ENCODE measurements at places on chromosomes 2 and 18. TPM values are rescaled to one million over a fixed set of nuclear protein-coding genes. Genes with fewer than 3 reads are reported as not detected.

DNA sequence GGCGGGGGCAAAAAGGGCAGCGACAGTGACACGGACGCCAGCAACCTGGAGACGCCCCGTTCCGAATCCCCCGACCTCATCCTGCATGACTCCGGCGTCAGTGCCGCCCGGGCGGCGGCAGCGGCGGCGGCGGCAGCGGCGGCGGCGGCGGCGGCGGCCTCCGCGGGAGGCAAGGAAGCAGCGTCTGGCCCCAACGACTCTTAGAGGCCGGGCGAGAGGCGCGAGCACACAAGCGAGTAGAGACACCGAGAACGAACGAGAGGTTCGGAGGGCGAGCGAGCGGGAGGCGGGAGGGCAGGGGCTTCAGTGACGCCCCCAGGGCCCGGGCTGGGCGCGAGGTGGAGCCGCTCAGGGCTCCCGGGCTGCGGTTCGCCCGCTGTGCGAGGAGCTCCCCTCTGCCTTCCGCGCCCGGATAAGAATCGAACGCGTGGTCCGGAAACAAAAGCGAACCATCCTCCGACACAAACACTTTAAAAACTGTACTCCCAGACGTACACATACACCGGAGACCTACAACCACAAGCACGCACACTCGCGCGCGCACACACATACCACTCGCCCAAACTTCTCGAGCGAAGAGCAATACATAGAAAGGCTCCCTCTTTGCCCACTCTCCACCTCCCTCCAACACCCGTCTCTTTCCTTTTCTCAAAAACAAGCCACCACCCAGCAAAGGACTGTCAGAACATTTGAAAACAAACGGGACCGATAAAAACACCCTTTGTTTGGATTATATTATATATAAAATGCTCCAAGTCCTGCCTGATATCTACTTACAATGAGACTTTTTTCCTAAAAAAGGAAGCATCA, 2.8 kb downstream of the SP9 start:
- no peak for DNase-seq

DNA sequence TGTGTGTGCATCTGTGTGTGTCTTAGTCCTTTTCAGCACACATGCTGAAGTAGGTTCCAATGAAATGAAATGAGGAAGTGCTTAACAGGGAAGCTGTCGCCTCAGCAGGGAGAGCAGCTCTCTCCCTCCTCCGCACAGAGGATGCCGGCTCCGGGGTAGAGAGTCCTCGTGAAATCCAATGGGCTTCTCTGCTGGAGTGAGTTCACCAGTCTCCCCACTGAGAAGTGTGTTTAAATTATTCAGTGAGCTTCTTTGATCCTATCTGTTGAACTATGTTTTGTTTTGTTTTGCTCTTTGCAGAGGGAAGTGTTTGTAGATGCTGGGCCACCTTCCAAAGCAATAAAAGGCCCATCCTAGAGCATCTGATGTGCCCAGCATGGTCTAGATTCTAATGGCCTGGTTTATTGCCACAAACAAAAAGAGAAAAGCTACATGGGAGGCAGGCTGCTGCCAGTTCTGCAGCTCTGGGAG, 6.7 kb downstream of the PPP1R7 start:
- peak; percentile 84 for DNase-seq

GRCh38 chr2:113791697-113792590, 35.5 kb upstream of the SLC35F5 start:
- no peak for DNase-seq

- no peak for DNase-seq
Measured at GRCh38 chr18:49135877-49136276, 185.1 kb upstream of the SMAD7 start.

GRCh38 chr18:55552526-55553189, 35.3 kb downstream of the TCF4 start:
- no peak for DNase-seq

- no peak for DNase-seq
Measured at GRCh38 chr18:2901423-2901985, 54.7 kb downstream of the EMILIN2 start.

DNA sequence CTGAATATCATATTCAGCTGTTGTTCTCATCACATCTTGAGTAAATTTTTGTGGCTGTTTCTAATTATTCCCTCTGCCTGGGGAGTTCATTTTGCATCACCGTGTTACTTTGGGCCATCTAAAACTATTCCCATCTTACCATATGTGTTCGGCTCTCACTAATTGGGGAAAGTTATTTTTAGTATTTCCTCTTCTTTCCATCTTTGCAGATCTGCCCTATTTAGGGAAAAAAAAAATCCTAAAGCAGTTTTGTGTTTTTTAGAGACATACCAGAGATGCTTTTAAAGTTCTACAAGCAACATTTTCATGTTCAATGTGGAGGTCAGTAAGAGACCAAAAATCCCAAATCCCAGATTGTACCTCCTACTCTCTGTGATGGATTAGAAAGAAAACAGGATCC, 111.3 kb upstream of the NDUFV2 start:
- DNase-seq = no peak

GRCh38 chr2:19435815-19436214, 77.4 kb upstream of the OSR1 start:
- no peak for DNase-seq

GRCh38 chr2:68303033-68303901, 16.5 kb downstream of the CNRIP1 start:
- DNase-seq = no peak

DNA sequence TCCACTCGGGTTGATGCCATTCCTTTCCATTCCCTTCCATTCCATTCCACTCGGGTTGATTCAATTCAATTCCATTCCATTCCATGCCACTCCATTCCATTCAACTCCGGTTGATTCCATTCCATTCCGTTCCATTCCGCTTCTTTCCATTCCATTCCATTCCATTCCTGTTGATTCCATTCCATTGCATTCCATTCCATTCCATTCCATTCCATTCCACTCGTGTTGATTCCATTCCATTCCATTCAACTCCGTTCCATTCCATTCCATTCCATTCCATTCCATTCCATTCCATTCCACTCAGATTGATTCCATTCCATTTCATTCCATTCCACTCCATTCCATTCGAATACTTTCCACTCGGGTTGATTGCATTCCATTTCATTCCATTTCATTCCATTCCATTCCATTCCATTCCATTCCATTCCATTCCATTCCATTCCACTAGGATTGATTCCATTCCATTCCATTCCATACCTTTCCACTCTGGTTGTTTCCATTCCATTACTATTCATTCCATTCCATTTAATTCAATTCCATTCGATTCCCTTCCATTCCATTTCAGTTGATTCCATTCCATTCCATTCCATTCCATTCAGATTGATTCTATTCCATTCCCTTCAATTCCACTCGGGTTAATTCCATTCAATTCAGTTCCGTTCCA, 1141.8 kb downstream of the RPIA start:
- DNase-seq = no peak

- DNase-seq = no peak
Measured at GRCh38 chr18:11674119-11674518, 14.9 kb upstream of the GNAL start.

DNA sequence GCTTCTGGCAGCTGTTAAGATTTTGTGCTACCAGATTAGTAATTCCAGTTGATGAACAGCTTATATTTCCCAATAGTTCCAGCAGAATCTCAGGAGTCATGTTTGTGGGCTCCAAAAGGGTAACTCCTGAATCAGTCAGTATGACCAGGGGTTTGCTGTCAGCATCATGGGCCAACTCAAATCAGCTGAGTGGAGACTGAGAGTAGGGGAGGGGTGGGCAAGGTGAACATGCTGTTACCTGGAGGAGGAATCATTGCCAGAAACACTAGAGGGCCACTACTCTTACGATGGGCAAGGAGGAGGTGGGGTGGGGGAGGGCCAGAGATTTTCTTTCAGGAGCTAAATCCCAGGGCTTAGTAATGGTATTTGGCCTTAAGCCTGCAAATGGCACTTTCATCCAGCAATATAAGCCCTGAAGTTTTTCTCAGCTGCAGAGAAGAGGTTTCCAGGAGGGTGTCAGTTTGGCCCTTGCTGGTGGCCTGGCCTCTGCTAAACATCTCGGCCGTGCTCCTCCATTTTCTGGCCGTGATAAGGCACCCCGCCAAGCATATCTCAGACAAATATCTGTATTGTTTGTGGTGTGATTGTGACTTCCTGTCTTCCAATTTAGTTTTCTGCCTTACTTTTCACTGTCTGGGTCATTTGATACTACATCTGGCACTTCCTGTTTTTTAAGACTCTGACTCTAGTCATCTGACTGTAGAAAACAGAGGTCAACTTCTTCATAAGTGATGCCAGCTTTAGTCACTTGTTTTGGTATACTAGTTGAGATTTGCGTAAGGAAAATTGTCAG, 120.5 kb upstream of the CXCR4 start:
- no peak for DNase-seq

- DNase-seq = no peak
Measured at GRCh38 chr2:237861875-237862527, 2.6 kb downstream of the RAMP1 start.

DNA sequence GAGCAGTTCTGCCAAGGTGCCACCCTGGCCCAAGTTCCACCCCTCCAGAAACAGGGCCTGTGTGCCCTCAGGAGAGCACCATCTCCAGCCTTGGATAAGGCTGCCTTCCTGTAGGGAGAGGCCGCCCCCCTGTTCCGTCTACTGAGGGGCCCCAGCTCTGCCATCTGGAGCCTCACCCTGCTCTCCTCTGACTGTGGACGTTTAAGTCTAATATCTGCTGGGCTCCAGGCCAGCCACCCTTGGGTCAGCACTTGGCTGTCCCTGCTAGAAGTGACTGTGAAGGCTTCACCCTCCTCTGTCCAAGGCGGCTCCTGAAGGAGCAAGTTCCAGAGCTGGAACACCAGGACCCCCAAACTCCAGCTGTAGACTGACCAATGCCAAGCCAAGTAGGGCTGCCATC, 26.3 kb downstream of the RHOB start:
- no peak for DNase-seq

DNA sequence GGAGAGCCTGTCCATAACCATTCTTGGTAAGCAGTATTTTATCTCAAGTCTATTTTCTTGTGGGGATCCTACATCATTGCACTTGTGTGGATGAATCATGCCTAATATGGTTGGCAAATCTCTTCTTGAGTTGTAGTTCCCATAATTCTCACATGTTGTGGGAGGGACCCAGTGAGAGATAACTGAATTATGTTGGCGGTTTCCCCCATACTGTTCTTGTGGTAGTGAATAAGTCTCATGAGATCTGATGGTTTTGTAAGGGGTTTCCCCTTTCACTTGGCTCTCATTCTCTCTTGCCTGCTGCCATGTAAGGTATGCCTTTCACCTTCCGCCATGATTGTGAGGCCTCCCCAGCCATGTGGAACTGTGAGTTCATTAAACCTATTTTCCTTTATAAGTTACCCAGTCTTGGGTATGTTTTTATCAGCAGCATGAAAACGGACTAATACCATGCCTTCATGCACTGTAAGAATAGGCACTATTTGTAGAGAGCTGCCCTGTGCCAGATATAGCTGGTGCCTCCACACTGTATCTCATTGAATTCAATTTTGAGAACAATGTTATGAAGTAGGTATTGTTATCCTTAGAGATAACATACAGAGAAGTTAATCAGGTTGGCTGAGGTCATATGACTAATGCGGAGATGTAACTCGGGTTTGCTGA, 148.3 kb downstream of the PLCL1 start:
- no peak for DNase-seq

DNA sequence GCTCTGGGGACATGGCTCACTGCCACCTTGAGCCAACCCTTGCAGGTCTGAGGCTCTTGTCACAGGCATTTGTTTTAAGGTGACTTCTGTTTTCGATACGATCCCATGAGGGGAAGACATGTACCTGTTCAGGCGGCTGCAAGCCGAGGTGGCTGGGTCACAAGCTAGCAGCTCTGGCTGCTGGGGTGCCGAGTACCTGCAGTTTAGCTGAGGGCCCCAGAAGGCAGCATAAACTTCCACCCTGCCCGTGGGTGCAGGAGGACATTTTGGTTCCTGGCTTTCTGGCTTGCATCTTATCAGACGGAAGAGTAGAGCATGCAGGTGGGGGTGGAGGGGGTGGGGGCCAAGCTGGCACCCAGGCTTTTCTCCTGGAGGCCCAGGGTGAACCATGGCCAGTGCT, 28.4 kb downstream of the COA5 start:
- DNase-seq = peak; percentile 22

DNA sequence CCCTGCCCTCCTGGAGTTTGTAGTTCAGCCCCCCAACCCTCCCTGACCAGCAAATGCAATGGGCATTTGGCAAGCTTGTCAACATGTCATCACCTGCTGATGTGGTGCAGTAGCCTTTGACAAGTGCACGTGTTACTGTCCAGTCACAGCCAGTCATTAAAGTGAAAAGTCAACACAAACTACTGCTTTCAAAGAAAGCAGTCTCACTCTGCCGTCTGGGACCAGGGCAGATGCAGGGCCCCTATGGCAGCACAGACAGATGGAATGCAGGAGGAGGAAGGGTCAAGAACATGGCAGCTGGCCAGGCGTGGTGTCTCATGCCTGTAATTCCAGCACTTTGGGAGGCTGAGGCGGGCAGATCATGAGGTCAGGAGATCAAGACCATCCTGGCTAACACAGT, 222.4 kb upstream of the OSR1 start:
- no peak for DNase-seq

GRCh38 chr2:160411167-160411566, 82.4 kb downstream of the RBMS1 start:
- DNase-seq = peak; percentile 55

GRCh38 chr2:236576087-236576486, 6.5 kb downstream of the ACKR3 start:
- DNase-seq = peak; percentile 46

DNA sequence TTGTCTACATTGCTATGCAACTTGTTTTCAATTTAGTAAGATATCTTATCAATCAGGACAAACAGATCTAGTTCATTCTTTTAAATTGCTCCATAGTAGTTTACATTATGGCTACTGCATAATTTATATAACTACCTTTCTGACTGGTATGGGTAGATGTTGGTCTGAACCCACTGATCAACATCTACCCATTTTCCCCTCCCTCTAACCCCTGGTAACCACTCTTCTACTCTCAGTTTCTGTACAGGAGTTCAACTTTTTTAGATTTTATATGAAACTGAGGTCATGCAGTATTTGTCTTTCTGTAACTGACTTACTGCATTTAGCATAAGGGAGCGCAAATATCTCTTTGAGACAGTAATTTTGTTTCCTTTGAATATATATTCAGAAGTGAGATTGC, 73.2 kb downstream of the ITSN2 start:
- DNase-seq = no peak

DNA sequence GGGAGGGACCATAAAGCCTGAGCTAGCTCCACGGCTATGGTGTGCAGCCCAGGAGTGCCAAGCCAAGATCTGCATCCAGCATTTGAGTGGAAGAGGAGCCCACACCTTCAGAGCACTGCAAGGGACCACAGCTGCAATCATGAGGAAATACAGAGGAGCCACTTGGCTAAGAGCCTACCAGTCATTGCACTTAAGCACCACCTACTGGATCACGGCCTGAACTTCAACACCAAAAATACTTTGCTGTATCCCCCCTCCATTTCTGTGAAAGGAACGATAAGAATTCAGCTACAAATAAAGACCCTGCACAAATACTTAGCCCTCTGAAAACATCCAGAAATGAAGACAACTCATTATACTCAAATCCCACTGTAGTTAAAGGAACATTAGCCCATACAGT, 545.3 kb downstream of the TSN start:
- no peak for DNase-seq

The KCNG3 gene
- 7.1 TPM for total RNA-seq

The SLC9A4 gene
- not detected for total RNA-seq

The ANKRD30BL gene
- total RNA-seq = not detected

The MEIS1 gene
- total RNA-seq = 4.2 TPM

The IKZF2 gene
- total RNA-seq = 2.1 TPM

The TANC1 gene
- total RNA-seq = 11.6 TPM

The EVX2 gene
- not detected for total RNA-seq

The DSC2 gene
- 1.3 TPM for total RNA-seq

The TET3 gene
- 2.1 TPM for total RNA-seq
